Type B pancreatic cell (in vitro differentiated cells): ENCODE measurements at places on chromosomes 4 and X.

DNA sequence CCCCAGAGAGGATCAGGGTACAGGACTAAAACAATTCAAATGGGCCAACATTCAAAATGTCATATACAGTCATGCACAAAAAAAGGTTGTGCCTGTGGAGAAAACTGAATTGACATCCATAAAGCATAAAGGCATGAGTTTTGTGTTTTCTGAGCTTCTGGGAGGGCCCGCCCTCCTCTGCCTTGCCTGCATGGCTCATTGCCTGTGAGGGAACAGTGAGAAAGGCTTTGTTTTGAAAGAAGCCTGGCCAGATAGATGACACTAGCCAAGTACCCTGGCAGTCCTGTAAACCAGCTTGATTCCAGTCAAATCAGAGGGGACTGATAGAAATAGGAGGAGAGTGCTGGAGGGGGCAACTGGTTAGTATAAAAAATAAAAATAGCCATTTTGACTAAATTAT lies 194.3 kb downstream of the KIT start:
- DNase-seq: no peak

DNA sequence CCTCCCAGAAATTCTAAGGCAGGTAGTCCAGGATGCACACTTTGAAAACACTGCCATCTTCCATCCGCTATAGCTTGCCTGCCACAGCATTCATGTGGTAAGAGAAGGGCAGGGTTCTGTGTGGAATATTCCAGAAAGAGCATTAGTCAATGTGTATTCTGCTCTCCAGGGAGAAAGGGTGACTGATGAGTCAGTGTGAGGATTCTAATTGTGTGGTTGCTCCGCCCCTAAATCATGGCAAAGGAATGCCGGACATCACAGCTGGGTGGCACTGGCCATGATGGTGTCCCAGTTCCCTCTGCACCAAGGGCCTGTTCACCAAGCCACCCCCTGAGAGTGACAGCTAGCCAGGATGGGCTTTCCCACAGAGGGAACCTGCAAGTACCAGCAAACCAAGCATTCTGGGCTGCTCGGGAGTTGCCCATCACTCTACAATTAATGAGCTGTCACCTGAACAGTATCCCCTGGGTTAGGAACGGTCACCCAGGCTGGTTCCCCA lies 9.5 kb downstream of the IDS start:
- DNase-seq: no peak

- no peak for DNase-seq
Observed at GRCh38 chrX:39112143-39112542, 310.9 kb downstream of the MID1IP1 start.

DNA sequence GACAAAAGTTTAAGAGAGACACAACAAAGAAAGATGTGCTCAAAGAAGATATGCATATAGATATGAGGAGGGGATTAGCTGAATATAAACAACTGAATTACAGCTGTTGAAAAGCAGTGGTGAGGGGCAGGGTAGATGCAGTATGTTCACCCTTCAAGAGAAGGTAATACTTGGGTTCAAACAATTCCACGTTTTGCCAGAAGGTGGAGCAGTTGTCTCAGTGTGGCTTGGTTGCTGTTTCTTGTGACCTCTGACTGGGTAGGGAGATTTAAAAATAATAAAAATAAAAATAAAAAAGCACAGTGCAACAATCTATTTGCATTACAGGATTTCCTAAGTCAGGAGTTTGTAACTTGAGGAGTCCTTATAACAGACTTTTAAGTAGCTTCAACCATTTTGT lies 23.3 kb downstream of the PHOX2B start:
- no peak for DNase-seq

- no peak for DNase-seq
Observed at GRCh38 chr4:8558080-8558960, 21.9 kb upstream of the GPR78 start.

DNA sequence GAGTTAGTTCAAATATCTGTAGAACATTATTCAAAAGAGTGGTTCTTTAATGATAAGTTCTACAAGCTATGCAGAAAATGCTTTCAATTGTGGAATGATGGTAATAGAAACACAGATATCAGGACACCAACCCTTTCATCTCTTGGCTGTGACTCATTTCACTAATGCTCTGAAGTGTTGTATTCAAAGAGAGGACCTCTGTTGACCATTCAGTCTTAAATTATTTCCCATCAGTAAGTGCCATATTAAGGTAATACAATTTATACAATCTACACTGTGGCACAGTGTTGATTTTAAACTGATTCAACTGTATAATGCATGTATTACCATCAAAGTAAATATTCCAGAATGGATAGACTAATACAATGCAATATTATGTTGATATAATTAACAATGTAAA lies 289.0 kb upstream of the ADGRL3 start:
- DNase-seq: no peak
